ENCODE measurements at places on chromosomes 3 and 15.

- no peak for DNase-seq
Observed at GRCh38 chr3:184085389-184085852, 11.4 kb upstream of the HTR3E start.

DNA sequence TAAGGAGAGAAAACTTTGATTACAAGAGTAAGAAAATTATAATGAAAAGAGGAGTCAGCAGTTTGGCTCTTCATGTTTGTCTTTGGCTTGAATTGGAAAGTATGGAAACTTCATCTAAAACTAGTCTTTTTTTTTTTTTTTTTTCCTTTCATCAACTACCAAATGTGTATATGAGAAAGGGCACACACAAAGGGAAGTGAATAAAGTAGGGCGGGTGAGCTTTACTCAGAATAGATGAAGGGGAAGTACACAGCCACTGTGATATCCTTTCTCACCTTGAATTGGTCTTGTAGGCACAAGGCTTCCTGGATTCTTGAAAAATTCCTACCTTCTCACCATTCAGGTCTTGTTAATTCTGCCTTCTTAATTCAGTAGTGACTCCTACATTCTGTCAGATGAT lies 652.3 kb upstream of the KCNMB2 start:
- DNase-seq = no peak

GRCh38 chr3:140943781-140944552 lies 2.3 kb downstream of the SLC25A36 start:
- no peak for DNase-seq

DNA sequence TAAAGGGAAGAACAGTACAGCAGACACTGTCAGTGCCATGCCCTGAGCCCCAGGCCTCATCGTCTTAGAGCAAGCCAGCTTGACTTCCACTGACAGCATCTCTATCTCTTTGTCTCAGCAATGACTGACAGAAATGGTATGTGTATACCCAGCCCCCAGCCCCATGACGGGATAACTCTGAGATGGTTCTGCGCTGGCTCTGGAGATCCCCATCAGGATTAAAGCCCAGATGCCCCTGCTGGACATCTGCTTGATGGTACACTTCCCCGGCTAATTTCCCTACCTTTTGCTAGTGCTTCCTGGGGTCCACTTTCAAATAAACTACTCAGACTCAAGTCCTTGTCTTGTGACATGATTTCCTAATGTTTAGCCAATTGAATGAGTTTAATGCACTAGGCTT lies 7.6 kb downstream of the NMNAT3 start:
- no peak for DNase-seq

DNA sequence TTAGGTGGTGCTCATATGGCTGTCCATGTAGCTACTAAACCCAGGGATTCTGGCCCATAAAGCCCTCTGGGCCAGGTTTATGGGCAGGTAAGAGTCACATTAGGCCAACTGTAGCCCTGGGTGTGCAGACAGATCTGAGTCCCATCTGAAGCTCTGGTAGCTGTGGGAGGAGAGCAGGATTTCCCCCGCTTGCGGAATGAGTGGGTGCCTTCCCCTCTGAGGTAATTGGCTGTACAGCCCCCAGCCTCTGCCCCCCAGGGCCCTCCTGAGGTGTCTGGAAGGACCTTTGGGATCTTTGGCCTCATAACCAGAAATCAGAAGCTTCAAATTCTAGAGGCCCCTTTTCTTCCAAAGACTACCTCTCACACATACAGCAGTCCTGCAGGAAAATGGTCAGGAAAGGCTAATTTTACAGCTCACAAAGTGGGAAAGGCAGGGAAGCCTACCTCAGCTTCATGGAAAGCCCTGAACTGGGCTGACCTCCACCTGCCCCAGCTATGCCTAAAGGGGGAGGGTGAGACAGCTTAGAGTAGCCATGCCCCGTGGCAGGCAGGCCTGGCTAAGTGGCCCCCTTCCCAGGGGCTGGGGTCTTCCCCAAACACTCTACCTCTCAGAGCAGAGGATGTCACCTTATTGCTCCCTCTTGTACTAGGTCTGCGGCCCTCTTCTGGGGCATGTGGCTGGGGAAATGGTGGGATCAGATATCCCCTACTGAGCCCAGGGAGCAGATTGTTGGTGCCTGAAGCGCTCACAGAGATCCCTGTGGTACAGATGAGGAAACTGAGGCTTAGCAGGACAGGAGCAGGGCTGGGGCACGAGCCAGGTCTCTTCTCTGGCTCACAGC lies 16.8 kb downstream of the HEMK1 start:
- no peak for DNase-seq
